ENCODE measurements at places on chromosomes 5 and 9.

- no peak for DNase-seq
These were observed 536 bp downstream of the PCDHAC1 start for GRCh38 chr5:140926443-140927227.

DNA sequence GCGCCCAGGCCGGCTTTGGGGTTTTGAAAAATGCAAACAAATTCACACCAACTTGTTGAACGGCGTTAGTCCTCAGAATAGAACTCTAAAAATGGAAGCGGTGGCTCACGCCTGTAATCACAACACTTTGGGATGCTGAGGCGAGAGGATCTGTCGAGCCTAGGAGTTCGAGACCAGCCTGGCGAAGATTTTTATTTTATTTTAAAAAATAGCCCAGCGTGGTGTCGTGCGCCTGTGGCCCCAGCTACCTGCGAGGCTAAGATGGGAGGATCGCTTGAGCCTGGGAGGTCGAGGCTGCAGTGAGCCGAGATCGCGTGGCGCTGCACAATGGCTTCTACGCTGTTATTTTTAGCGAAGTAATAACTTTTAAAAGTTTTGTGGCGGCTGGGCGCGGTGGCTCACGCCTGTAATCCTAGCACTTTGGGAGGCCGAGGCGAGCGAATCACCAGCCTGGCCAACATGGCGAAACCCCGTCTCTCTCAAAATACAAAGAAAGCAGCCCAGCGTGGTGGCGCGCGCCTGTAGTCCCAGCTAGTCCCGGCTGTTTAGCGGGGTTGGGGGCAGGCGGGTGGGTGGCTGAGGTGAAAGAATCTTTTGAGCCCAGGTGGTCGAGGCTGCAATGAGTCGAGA, 694 bp upstream of the PLIN2 start:
- DNase-seq = no peak

- DNase-seq = no peak
These were observed 5.9 kb upstream of the FAT2 start for GRCh38 chr5:151596828-151597539.

DNA sequence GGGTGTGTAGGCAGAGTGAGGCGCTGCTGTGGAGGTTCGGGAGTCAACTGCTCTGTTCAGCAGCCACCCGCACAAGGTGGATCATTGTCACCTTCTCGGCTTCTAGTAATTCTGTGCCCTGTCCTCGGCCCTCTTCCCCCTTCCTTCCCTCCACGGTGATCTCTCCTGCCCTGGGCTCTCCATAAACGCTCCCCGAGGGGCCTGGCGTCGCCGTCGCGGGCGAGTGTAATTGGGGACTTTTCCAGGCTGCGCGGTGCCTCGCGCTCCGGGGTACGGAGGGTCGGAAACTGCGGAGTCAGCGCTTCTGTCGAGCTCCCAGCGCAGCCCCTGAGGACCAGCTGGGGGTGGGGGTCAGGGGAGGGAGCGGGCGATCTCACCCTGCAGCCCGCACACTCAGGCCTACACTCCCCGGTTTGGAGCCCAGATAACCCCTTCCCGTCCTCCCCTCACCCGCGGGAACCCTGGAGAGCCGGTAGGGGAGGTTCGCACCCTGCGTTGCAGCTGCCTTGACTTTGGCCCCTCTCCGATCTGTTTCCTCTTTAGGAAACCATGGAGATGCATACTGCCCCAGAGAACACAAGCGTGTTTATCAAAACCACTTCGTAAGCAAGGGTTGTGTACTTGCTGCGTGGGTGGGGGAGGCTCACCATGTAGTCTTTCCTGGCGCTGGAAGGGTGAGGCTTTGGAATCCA, 188.3 kb upstream of the ZNF618 start:
- DNase-seq = no peak

GRCh38 chr9:77817590-77818311, 169.6 kb upstream of the GNA14 start:
- no peak for DNase-seq

- DNase-seq = peak; percentile 46
These were observed 44.4 kb upstream of the SMAD5 start for GRCh38 chr5:136087961-136088871.

- no peak for DNase-seq
These were observed 22.1 kb upstream of the STXBP1 start for GRCh38 chr9:127589955-127590370.

- DNase-seq = no peak
These were observed 3.3 kb downstream of the SHISAL2B start for GRCh38 chr5:64693636-64694035.

DNA sequence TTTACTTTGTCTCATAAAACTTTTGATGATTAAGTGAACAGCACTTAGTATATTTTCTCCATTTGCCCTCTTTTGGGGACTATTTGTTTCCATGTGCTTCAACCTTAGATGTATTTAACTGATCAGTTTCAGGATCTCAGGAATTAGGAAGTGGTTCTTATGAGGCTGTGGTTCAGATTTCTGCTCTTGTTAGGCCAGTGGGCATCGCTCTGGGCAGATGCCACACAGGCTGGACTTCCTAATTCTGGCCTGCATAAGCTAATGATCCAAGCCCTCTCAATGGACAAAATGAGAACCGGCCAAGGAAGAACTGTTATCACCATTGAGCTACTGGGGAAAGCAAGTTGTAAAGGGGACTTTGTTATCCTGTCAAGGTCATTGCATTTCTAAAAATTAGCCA, 6.9 kb downstream of the ARHGAP26 start:
- no peak for DNase-seq

GRCh38 chr5:67447732-67448131, 251.1 kb upstream of the CD180 start:
- DNase-seq = no peak

DNA sequence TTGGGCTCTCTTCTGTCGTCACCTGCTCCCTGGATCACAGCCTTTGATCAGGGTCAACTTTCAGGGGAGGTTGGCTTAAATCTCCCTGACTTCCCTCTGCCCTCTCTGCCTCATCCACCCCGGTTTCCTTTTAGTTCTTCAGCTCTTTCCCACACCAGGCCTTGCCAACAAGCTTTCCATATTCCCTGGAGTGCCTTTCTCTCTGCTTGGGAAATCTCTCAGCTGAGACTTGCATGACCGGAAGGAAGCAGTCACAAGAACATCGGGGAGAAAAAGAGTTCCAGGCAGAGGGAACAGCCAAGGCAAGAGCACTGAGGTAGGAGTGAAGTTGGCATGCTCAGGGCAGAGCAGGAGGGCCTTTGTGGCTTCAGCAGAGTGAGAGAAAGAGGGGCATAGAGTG, 88.4 kb upstream of the HSPA9 start:
- DNase-seq = no peak

DNA sequence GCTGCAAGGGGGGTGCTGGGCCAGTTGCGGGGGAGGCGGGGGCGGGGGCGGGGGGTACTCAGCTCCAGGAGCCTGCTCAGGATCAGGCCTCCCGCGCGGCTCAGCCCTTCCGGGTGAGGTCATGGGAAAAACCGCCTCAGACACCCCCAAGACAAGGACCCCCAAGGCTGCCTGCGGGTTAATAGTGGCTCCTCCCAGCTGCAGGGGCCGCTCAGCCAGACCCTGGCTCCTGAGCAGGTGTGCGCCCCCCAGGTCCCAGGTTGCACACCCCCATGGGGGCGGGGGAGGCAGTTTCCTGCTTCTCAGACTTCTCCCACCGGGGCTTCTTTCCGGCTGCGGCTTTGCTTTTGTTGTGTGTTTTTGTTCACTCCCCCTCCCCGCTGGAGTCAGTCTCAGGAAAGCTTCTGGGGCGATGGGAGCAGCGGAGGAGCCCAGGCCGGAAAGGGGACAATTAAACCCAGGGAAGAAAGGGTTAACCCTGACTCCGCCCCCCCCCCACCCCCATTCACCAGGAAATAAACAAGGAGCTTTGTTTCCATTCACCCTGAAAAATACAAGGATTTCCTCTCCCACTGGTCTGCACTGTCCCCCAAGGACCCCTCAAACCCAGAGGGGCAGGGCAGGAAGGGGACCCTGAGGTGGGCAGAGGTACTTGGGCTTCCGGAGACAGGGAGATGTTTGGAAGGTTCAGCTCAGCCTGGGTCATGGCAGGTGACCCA, 42.3 kb upstream of the NOTCH1 start:
- DNase-seq = no peak

DNA sequence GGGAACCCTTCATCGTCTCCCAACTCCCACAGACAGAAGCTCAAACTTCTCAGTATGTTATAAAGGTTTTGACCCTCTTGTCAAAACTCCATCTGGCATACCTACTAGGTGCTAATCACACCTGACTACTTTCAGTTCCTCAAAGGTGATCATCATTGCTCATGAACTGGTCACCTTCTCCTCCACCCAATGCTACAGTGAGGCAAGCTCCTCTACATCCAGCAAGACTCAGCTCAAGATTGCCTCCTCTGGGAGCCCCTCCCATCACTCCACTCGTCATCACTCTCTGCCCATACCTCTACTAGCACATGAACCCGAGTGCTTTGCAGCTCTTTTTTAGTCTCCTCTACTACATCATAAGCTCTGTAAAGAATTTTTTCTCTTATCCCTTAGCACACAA, 102.4 kb downstream of the LPAR1 start:
- DNase-seq = no peak

DNA sequence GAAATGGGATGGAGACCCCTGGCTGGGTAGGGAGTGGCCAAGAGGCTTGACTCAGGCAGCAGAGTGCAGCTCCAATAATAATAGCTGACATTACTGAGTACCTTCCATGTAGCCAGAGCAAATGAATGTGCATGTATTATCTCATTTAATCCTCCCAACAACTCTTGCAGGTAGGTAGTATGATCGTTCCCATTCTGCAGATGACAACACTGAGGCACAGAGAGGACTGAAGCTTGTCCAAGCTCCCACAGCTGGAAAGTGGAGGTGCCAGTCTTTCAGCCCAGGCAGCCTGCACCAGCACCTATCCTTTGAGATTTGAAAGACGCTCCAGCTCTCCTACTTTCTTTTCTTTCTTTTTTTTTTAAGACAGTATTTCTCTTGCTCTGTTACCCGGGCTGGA, 87.6 kb downstream of the PCDH1 start:
- no peak for DNase-seq

DNA sequence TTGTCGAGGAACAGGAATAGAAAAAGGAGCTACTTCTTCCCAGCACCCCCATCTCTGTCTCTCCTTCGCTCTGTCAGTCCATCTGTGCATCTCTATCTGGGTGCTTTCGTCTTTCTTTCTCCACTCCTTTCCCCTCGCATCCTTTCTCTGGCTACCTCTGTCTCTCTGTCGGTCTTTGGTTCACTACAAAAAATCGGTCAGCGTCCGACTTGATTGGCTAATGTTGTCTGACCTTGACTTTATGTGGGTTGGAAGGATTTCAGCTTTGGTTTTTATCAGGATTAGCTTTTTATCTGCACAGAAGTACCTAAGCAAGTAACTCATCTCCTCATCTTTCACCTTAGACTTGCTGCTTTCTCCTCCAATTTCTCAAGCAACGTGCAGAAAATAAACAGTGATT, 575.2 kb upstream of the ZNF462 start:
- no peak for DNase-seq

GRCh38 chr5:135371622-135372232, 27.3 kb downstream of the MACROH2A1 start:
- DNase-seq = no peak

DNA sequence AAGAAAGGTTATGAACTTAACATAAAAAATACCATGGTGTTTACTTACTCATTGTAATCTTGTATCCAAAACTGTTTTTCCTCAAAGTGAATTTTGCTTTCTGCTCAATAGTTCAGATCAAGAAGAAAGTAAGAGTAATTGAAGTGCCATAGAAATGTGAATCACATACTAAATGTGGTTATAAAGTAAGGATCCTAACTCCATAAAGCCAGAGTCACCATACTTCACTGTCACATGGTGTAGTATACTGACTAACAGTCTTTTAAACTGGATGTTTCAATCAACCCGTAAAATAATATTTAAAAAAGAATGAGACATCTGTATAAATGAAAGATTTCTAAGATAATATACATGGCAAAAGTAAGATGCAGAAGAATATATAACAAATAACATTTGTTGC, 72.1 kb downstream of the NIPBL start:
- DNase-seq = no peak

DNA sequence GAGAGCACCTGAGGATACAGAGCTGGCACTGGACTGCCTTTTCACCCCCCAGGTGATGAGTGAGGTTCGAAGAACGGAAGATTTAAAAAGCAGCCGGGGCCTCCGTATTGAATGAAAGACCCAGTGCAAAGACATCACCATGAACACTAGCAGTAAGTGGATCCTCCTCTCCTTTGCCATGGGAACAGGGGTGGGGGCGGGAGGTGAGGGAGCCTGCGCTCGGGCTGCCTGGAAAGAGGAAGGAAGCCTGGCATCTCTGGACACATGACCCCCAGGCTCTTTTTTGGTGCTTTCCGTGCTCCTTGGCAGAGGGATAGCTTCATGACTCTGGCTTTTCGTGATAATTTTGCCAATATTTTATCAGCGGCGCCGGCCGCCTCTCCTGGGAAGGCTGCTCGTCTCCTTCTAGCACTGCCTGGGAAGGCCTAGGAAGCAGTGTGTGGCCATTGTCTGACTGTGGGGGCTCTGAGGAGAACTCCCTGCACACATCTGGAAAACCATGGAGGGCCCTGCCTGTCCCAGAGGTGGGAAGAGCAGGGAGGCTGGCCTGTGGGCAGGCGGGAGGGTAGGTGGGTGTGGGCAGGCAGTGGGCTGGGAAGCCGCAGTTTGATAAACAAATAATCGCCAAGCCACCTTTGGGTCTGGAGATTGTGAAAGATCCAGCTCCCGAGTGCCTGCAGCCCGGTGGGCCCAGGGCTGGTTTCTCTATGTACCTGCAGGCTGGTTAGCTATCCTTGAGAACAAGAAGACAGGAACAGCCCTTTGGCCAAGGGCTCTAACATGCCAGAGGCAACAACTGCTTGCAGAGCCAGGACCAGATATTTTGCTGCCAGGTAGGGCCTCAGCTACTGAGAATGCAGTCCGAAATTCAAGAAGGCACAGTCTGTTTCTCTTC, 911 bp downstream of the ABLIM3 start:
- DNase-seq = no peak

DNA sequence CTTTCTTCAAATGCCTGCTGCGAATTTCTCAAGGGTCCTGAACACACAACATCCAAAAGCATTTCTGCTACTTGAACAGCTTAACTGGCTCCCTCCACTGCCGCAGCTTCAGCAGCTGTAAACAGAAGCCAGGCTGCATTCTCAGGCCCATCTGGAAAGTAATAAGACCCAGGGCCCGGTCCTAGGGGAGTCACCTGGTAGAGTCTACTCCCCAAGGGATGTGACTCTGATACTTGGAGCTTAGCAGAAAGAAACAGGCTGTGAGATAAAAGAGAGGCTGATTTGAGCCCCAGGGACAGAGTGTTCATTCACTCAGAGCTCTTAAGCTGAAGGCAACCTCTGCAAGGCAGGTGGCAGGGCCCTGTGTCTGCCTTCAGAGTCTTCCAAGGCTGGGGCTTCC, 356.8 kb downstream of the SPOCK1 start:
- no peak for DNase-seq

- DNase-seq = no peak
These were observed 15.3 kb downstream of the AP3S1 start for GRCh38 chr5:115857057-115857479.
